ENCODE measurements at places on chromosomes 12 and 14.

DNA sequence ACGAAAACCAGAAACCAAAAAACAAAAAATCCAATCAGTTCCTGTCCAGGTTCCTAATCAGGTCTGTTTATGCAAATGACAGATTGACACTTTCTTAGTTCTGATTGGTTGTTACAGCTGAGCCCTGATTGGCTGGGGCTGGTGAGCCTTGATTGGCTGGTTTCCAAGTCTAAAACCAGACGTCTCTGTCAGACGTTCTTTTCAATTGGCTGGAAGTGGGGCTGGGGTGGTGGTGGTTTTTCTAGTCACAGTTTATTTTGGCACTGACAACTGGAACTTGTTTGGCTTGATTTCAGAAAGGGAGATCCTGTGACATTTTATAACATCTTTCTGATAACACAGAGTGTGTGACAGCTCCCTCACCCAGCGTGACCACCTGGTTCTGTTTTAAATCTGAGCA lies 36.1 kb upstream of the PRICKLE1 start:
- no peak for DNase-seq

DNA sequence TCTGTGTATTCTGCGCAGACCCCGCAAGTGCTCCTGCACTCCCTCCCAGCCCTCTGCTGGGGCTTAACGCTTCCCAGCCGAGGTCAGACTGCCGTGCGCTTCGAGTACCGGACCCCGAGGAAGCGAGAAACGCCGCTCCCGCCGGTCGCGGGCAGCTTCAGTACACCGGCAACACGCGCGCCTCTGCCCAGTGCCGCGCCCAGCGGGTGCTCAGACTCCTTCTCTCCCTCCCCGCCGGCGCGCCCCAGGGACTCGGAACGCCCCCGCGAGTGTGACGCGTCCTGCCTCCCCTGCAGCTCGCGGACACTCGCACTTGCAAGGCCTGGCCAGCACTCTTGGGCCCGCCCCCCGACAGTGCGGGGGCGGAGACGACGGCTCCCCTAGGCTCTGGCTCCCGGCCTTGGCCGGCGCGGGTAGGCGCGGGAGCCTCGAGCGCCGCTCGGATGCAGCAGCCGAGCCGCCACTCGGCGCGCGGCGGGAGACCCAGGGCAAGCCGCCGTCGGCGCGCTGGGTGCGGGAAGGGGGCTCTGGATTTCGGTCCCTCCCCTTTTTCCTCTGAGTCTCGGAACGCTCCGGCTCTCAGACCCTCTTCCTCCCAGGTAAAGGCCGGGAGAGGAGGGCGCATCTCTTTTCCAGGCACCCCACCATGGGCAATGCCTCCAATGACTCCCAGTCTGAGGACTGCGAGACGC lies at the start of gene PTGER2:
Gene PTGER2, plus strand, starts transcription at position 410 of the 692 bp plus-strand sequence. Its CDS starts 237 bp downstream, at position 647.
- DNase-seq: peak; percentile 86

- no peak for DNase-seq
These were observed 186.5 kb downstream of the CHST11 start for GRCh38 chr12:104643093-104643818.

- DNase-seq: no peak
These were observed 36.8 kb downstream of the DMAC2L start for GRCh38 chr14:50348933-50349332.

DNA sequence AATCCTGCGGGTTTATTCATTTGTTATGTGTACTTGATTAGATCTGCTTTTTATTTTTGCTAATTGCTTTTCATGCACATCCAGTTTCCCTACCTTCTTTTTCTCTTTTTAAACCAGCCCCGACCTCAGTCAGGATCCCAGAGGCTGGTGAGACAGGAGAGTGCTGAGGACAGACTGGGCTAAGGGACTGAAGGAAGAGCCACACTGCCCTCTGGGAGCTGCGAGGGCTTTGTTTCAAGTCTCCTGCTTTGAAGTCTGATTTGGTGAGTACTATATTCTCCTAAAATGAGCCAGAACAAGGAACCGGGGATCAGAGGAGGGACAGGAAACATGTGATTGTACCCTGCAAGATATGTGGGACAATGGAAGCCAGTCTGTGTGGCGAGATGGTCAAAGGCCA lies 23.9 kb downstream of the PRICKLE1 start:
- no peak for DNase-seq

- DNase-seq: peak; percentile 17
These were observed 3.1 kb downstream of the CACNA2D4 start for GRCh38 chr12:1915082-1915968.

DNA sequence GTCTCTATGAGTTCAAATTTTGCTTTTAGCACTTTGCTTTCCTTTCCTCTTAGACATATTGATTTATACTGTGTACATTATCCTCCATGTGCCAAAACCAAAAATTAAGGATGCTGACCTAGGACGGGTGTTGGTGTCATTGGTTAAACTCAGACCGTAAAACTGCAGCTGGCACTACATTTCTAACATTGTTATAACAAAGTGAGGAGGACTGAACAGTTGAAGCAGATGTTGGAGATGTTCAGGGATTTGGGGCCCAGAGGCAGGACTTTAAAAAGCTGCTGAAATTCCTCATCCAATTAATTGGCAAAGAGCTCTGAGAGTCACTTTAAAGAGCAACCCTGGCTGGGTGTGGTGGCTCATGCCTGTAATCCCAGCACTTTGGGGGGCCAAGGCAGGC lies 72.4 kb downstream of the TMTC1 start:
- no peak for DNase-seq

DNA sequence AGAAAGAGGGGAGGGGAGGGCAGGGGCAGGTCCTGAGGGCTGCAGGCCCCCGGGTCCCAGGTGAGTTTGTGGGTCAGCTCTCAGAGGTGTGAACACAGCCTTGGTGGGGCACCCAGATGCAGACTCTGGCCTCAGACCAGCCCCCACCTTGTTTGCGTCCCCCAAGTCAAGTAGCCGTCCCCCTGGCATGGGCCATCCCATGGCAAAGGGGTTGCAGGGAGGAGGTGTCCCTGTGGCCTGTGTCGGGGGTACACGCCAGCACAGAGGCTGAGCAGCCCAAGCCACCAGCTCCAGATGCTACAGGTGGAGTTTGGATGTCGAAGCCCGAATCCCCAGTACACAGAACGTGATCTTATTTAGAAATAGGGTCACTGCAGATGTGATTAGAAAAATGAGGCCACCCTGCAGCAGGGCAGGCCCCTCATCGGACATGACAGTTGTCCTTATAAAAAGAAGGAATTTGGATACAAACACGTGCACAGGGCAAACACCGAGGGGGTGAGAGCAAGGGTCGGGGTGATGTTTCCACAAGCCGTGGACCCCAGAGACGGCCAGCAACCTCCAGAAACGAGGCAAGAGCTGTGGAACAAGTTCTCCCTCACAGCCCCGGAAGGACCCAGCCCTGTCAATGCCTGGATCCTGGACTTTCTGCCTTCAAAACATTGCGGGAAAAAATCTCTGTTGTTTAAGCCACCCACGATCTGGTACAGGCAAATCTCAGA lies 141.2 kb upstream of the C14orf180 start:
- DNase-seq: no peak

GRCh38 chr14:105012171-105012985 lies 8.5 kb downstream of the CDCA4 start:
- DNase-seq: no peak

GRCh38 chr12:4089956-4090355 lies 183.6 kb upstream of the CCND2 start:
- DNase-seq: no peak

- no peak for DNase-seq
These were observed 64.2 kb upstream of the EEA1 start for GRCh38 chr12:92993259-92993658.

DNA sequence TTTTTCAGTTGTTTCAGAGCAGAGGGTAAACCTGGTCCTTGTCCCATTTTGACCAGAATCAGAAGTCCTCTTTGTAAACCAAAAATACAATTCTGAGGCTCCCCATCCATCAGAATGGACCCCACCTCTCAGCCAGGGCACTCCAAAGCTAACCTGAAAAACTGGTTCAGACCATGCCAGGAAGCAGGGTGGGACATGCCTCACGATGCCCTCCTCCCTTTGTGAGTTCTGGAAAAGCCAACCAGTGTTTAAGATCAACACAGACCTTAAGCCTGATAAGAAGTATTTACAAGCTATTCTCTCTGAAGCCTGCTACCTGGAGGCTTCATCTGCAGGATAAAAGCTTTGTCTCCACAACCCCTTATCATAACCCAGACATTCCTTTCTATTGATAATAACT lies 35.4 kb downstream of the TNFAIP2 start:
- no peak for DNase-seq

- no peak for DNase-seq
These were observed 148.0 kb downstream of the FUT8 start for GRCh38 chr14:65560340-65561027.

- no peak for DNase-seq
These were observed 34.7 kb upstream of the C12orf42 start for GRCh38 chr12:103530307-103531066.

DNA sequence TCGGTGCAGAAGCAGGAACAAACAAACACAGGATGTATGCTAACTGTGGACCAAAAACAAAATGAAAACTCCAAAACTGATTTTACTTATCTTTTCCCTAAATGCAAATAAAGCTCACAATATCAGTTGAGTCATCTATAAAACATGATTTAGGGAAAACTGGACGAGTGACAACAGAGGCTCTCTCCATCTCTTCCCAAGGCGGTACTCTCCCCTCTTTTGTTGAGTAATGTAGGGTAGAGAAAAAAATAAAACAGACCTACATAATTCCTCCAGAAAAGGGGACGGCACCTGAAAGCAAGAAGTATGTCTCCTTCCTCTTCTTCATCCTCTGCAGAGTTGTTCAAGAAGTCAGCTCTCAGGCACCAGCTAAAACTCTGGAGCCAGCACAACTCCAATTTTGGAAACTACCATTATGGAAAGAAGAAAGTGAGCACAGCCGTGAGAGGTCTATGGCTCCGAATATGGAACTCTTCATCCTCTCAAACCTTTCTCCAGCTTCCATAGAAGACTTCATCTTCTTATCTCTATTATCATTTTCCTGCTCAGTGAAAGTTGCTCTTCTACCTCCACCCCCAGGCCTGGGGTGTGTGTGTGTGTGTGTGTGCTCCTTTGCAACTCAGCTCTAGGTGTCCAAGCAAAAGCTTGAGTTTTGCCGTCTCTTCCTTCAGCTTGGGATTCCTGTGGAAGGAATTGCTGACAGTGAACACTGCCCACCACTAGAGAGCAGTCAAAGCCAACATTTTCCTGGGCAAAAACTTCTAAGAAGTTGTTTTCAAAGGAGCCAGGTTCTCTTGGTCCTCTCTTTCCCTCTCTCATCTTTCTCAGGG lies 155.4 kb downstream of the DIO2 start:
- DNase-seq: no peak

DNA sequence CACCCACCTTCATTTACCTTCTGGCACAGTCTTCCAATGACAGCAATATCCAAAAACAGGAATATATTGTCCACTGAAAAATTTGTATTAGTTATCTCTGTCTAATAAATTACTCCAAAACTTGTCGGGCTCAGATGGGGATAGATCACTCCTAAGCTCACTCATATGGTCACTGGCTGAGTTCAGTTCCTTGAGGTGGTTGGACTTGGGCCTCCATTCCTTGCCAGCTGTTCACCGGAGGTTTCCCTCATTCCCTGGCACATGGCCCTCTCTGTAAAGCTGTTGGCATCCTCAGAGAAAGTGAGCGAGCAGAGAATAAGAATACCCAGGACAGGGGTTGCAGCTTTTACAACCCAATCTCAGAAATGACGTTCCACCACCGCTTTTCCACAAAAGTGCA lies 81.5 kb downstream of the TMTC1 start:
- no peak for DNase-seq

DNA sequence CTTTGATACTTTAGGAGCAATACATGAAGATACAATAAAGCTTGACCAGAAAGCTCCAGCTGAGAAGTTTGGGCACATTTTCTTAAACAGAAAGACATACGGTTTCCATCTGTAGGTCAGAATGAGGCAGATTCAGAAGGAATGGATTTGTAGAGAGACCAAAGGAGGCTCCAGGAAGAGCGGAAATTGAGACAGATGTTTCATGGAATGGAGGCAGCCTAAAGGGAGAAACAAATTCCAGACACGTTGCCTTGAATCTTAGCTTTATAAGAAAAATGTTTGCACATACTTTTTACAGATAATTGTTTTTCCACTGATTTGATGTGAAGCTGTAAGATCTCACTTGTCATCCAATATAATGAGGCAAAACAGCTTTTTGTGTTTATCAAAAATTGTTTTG lies 24.8 kb downstream of the EPYC start:
- no peak for DNase-seq

DNA sequence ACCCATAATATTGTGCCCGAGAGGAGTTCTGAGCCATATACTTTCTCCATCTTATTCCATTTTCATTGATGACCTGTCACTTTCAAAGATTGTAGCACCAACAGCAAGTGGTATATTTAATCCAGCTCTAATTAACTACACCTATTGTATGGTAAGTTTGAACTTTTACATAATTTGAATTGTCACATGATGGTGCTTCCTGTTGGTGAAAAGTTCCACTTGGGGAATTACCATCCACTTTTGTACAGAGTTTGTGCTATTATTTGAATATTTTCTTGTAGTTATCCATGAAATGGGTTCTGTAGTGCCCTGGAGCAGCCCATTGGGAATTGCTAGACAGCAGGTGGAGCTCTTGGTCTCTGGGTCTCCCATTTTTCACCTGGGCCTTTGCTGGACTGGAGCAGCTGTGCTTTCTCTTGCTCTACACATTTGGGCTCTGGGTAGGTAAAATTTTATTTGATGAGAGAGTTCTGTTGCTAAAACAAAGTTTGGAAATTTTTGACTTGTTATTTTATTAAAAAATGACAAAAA lies 3.0 kb downstream of the SMCO3 start:
- DNase-seq: no peak

DNA sequence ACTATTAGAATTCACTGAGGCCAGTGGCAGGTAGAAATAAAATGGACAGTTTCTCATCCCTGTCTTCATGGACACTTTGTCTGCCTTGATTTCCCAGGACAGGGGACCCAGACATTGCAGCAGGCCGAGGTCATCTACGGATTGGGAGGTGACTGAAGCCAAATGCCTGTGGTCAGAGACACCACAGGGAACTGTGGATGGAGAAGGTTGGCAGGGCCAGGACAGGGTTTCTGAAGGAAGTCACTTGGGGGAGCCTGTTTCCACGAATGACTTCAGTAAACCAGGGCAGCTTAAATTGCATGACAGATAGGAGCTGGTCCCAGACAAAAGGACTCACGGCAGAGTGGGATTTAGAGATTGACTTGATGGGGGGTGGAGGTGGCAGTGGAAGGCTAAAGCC lies 224.9 kb downstream of the NTF3 start:
- no peak for DNase-seq

- DNase-seq: no peak
These were observed 67.4 kb downstream of the OTOGL start for GRCh38 chr12:80166751-80167150.
